ENCODE measurements at places on chromosomes 11 and 22.
A peak's percentile ranks its signal among the peaks of the same experiment; 100 is the strongest.

- DNase-seq, result no peak
- H3K36me3 ChIP-seq, result peaks cover 81% of the 10 kb centered on the region
- peaks cover 14% of the 10 kb centered on the region for H3K4me1 ChIP-seq
- no peaks in the 10 kb centered on the region for H3K27me3 ChIP-seq
- no peak overlapping the region for H3K4me3 ChIP-seq
Observed at GRCh38 chr11:1293619-1294015, 15.8 kb downstream of the TOLLIP start.

DNA sequence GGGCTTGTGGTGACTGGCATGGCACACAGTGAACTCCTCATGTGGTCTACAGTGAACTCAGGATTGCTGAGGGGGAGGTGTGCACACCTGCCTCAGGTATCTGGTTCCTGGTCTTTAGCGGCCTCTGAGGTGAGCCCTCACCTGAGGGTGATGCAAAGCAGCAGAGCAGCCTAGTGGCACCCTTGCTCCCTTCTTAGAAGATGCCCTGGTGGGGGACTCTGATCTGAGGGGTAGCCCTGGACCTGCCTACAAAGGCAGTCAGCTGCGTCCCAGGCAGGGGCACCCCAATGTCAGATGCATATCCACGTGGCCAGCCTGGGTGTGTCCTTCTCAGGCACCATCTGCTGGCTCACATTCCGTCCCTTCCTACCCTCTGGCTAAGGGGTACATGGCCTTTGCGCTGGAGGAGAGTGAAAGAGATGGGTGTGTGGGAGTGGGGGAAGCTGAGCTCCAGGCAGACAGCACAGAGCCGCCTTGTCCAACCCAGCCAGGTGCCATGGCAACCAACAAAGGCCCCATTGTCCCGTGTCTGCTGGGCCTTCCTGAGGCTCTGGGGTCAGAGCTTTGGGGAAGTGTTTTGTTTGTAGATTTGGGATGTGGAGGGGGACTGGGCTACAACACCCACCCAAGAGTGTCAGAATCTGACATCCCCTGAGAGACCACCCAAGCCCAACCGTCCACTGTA, 5.8 kb downstream of the PLEKHB1 start:
- no peaks in the 10 kb centered on the region for H3K27me3 ChIP-seq
- no peak for DNase-seq
- H3K27ac ChIP-seq, result no peak overlapping the region
- H3K4me3 ChIP-seq, result no peak overlapping the region
- no peaks in the 10 kb centered on the region for H3K36me3 ChIP-seq

- no peaks in the 10 kb centered on the region for H3K36me3 ChIP-seq
- H3K27me3 ChIP-seq, result no peaks in the 10 kb centered on the region
- DNase-seq, result no peak
- no peak overlapping the region for H3K27ac ChIP-seq
- no peak overlapping the region for H3K4me3 ChIP-seq
- no peaks in the 10 kb centered on the region for H3K4me1 ChIP-seq
Observed at GRCh38 chr11:6979365-6979764, 40.8 kb downstream of the ZNF214 start.

DNA sequence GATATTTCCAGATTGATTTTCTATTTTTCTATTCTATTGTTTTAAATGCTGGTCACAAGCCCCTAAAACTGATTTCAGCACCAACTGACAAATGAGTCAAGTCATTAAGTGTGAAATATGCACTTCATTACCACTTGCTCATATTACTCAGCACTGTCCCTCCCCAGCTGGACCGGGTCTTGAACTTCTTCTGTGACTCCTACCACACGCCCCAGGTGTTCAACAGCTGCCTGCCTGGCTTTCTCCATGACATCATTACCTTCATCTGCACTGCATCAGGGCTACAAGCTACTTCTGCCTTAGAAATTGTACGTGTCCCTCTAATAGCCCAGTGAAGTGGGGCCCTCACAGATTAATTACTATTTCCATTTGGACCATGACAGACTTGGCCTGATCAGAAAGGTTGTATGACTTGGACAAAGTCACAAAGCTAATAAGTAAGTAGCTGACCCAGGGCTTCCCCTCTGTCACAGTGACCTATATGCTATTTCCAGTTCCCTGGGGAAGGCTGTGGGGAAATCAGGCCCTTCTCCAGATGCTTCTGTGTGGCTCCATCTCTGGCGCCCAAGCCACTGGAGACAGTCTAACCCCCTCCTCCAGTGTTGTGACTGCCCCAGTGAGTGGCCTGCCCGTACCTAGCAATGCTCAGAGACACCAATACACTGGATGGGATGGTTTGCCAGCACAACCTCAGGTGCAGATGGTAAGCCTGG, 18.1 kb downstream of the TBC1D10A start:
- no peak for DNase-seq
- no peaks in the 10 kb centered on the region for H3K27me3 ChIP-seq
- no peak overlapping the region for H3K4me3 ChIP-seq
- peaks cover 99% of the 10 kb centered on the region for H3K4me1 ChIP-seq
- H3K27ac ChIP-seq, result peak overlapping the region; percentile 87

- no peaks in the 10 kb centered on the region for H3K36me3 ChIP-seq
- no peak for DNase-seq
- H3K27me3 ChIP-seq, result no peaks in the 10 kb centered on the region
- H3K27ac ChIP-seq, result no peak overlapping the region
- H3K4me1 ChIP-seq, result no peaks in the 10 kb centered on the region
- no peak overlapping the region for H3K4me3 ChIP-seq
Observed at GRCh38 chr11:32659672-32660071, 76.0 kb downstream of the EIF3M start.

GRCh38 chr11:71305451-71306125, 53.2 kb upstream of the SHANK2 start:
- DNase-seq, result peak; percentile 75
- H3K27me3 ChIP-seq, result no peaks in the 10 kb centered on the region
- no peaks in the 10 kb centered on the region for H3K36me3 ChIP-seq
- no peak overlapping the region for H3K4me3 ChIP-seq

DNA sequence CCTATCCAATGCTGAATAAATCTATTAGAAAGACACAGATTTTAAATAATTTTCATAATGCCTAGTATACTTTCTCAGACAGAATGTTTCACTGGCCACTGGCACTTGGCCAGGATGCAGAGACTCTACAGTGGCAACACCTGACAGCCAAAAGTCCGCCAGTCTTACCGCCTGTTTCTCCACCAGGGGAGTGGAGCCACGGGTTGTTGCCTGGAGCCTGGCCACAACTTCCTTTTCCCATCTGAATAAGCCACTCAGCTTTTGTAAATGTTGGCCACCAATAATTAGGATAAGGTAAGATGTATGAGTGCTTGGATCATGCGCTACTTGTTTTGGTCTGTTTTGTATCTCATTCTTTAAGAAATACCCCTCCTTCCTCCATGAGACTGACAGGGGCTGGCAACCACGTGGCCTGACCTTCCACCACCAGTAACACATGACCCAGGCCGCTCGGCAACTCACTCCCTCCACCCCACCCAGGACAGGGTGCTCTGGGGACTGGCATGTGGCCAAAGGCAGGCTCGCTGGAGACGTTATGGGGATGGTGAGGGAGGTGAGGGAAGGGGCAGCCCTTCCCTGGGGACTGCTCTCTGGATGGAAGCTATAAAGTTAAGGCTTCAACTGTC, 93.0 kb upstream of the BID start:
- H3K27me3 ChIP-seq, result no peaks in the 10 kb centered on the region
- DNase-seq, result no peak
- H3K4me1 ChIP-seq, result peaks cover 39% of the 10 kb centered on the region
- peak overlapping the region; percentile 28 for H3K27ac ChIP-seq
- no peak overlapping the region for H3K4me3 ChIP-seq

GRCh38 chr11:47977623-47978022, 2.7 kb upstream of the PTPRJ start:
- no peak overlapping the region for H3K4me3 ChIP-seq
- peaks cover 6% of the 10 kb centered on the region for H3K27me3 ChIP-seq
- no peak for DNase-seq

DNA sequence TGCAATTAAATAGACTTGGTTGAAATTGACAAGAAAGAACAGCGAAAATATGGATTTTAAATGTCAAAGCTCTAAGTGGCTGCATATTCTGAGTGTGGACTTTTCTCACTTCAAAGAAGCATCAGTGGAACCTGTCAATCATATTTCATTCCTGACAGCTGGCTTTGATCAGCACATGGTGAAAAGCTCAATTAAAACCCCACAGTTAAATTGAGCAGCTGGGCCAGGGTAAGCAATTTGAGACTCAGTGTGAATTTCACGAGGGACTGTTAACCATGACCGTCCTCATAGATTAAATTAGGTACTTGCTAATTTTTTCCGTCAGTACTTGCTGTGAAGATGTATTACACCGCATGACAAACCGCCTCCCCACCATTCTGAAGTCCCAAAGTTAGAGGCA, 11.0 kb upstream of the OR10D3 start:
- no peak overlapping the region for H3K4me3 ChIP-seq
- H3K36me3 ChIP-seq, result no peaks in the 10 kb centered on the region
- no peak for DNase-seq
- H3K27me3 ChIP-seq, result no peaks in the 10 kb centered on the region

DNA sequence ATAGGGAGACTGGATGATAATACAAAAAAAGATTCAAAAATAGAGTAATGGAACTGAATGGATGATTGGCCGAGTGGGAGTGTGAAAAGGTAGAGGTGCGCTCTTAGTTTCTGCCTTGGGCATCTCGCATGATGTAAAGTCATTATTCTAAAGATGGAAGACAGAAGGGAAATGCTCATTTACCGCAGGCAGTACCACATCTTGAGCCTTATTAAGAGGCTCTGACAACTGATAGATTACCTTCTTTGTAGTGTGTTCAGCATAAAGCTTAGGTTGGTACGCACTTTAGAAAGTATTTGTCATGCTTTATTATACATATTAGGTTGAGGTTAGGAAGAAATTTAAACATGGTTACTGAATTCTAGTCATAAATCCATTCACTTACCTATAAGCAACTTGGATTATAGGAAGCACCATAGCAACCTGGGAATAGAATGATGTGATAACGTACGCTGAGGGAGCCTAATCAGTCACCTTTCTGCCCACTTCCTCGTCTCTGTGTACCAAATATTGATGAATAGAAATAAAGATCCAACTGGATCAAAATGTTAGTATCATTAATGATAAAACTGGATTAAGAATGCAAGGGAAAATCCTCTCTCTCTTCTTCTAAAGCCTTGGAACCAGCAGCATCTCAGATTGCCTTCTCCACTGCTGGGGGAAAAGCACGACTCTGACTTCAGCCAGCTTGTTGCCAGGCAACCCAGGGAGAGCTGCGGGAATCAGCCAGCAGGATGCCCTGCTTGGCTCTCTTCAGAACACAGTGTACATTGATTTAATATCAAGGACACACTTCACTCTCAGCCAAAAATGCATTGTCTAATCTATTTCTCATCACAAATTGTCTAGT, 29.0 kb upstream of the VWA5A start:
- no peaks in the 10 kb centered on the region for H3K36me3 ChIP-seq
- no peak for DNase-seq
- no peaks in the 10 kb centered on the region for H3K27me3 ChIP-seq

DNA sequence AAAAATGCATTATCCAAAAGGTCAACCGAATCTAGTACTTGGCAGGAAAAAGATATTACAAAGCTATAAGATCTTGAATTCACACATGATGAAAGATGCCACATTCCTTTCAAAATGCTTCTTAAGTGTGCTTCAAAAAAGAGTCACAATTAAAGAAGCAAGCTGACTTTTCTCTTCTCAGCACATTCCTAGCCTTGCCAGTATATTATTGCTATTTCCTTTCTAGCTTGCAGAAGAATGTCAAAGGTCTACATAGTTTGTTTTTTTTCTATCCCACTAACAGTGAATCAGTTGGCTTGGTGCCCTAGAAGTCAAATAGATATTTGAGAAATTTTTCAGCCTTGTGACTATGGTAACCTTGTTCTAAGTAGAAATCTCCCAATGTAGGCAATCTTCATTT, 56.8 kb downstream of the GUCY1A2 start:
- no peak overlapping the region for H3K27ac ChIP-seq
- no peak overlapping the region for H3K4me3 ChIP-seq
- no peaks in the 10 kb centered on the region for H3K36me3 ChIP-seq

DNA sequence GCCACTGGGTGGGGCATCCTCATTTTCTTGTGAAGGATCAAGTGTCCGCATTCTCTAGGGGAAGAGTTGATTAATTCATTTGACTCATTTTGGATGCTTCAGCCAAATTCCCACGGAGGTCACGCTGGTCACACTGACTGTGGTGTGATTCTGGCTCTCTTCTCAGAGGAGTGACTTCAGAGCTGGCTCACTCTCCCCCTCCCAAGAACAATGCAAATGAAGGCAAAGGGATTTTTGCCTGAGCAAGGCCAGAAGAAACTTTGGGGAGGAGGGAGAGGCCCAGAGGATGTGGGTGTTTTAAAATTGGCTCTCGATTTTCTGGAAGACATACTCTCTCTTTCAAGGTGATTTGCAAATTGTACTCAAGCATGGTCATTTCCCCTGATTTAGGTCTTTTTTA, 51.1 kb upstream of the LMO2 start:
- no peak overlapping the region for H3K4me3 ChIP-seq
- peaks cover 25% of the 10 kb centered on the region for H3K4me1 ChIP-seq
- no peaks in the 10 kb centered on the region for H3K27me3 ChIP-seq
- DNase-seq, result no peak
- no peaks in the 10 kb centered on the region for H3K36me3 ChIP-seq

DNA sequence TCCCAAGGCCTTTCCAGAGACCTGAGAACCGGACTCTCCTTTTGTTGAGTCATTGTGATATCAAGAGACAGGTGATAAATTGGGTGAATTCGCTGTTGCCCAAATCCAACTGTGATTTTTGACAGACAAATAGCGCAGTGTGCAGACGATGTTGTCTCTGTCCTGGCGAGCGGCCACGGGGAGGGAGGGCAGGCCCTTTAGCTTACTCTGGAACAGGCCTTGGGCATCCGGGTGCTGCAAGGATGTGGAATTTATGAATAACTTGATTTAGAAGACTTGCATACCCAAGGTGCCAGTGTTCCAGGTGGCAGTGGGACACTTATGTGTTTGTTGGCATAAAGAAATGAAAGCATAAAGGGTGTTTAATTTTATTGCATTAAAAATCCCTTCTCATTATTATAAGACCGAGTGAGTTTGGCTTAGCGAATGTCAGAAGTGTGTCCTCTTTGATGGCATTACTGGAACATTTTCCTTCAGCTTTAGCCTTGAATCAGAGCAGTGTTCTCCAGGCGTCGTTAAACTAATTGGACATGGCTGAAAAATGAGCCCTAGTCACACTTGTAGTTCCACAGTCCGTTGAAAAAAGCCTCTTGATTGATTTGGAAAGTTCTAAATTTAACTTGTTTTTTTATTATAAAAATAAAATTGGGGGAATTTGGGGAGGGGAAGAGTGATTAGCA, 9.4 kb downstream of the LDLRAD3 start:
- H3K4me1 ChIP-seq, result peaks cover 11% of the 10 kb centered on the region
- no peaks in the 10 kb centered on the region for H3K27me3 ChIP-seq
- DNase-seq, result no peak
- no peaks in the 10 kb centered on the region for H3K36me3 ChIP-seq

- H3K4me3 ChIP-seq, result no peak overlapping the region
- peaks cover 68% of the 10 kb centered on the region for H3K4me1 ChIP-seq
- H3K36me3 ChIP-seq, result peaks cover 78% of the 10 kb centered on the region
- no peaks in the 10 kb centered on the region for H3K27me3 ChIP-seq
Observed at GRCh38 chr11:119307219-119307618, 9.7 kb downstream of the MCAM start.
